ENCODE measurements at places on chromosomes 3 and 15.

GRCh38 chr3:107061466-107061865 lies 315.8 kb upstream of the CCDC54 start:
- no peak for DNase-seq

- DNase-seq = no peak
Measured at GRCh38 chr3:76043746-76044145, 258.4 kb upstream of the ZNF717 start.

DNA sequence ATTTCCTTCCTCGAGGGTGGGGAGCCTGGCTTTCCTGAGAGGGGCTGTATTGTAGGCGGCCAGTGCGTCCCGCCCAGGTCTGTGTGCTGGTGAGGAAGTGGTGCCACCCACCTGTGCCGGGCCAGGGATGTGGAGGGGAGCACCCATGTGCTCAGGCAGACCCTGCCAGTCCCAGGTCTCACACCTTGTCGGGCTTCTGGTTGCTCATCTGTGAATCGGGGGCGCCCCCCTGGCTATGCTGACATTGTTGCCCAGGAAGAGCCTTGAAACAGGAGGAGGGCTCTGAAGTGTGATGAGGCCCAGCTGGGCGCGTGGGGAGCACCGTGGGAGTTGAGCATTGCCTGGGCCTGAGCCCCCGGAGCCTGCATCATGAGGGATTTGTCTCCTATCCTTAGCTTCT lies 4.8 kb downstream of the FBLN2 start:
- DNase-seq = no peak

DNA sequence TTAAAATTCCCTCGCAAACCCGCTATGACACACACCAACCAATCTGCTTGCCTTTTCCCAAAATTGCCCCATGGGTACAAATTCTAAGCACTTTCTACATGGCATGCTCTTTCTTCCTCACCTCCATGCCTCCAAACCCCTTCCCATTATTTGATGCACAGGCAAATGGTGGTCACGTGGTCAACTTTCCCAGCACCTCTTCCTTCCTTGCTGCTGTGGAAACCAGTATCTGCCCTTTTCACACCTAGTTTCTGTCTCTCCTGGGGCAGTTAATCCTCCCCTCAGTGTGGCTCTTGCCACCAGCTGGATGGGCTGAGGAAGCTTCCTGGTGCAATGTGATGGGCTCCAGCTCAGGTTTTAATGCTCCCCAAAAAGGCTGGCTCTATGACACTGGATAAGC lies 38.4 kb upstream of the ST8SIA2 start:
- no peak for DNase-seq

GRCh38 chr3:190807719-190808375 lies 54.6 kb downstream of the GMNC start:
- no peak for DNase-seq

DNA sequence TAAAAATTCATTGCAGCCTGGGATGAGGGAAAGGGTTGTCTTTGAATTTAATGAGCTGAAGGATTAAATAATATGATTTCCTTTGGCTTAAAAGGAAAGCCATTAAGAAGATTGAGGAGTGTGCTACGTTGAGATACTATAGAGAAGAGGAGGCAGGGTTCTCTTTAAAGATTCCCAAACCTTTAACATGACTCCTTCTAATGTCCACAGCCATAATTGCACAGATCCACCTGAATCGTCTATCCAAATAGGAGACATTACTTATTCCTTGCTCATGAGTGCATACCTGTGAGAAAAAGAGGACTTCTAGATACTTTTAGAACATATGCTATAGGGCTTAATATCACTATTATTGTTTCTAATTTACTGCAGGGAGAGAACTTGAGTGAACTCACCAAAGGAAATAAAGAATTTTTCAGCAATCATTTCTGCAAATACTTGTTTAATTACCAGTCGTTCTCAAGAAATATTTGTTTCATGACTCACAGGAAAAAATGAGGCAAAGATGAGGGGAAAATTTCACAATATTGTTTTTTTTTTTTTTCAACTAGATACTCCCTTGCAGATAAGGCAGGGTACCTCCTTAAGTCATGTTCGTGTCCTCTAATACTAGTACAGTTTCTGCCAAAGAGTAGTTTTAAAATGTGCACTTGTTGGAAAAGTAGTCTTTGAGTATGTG lies 8.9 kb upstream of the SUCNR1 start:
- DNase-seq = no peak

- DNase-seq = no peak
Measured at GRCh38 chr3:78878011-78878410, 889.8 kb downstream of the ROBO1 start.

DNA sequence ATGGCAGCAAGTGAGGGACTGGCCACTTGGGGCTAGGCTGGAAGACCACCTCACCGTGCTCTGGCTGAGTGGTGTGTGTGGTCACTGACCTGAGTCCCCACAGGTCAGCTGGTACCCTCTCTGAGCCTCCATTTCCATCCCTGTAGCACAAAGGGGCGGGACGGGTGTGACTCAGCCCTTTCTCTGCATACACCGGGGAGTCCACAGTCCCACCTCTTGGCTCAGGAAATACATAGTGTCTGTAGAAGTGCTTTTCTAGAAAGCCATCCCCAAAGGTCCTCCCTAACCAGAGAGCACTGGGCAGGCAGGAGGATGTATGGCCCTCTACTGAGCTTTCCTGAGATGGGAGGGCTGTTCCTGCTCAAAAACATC lies 27.2 kb downstream of the WNT7A start:
- DNase-seq = no peak

DNA sequence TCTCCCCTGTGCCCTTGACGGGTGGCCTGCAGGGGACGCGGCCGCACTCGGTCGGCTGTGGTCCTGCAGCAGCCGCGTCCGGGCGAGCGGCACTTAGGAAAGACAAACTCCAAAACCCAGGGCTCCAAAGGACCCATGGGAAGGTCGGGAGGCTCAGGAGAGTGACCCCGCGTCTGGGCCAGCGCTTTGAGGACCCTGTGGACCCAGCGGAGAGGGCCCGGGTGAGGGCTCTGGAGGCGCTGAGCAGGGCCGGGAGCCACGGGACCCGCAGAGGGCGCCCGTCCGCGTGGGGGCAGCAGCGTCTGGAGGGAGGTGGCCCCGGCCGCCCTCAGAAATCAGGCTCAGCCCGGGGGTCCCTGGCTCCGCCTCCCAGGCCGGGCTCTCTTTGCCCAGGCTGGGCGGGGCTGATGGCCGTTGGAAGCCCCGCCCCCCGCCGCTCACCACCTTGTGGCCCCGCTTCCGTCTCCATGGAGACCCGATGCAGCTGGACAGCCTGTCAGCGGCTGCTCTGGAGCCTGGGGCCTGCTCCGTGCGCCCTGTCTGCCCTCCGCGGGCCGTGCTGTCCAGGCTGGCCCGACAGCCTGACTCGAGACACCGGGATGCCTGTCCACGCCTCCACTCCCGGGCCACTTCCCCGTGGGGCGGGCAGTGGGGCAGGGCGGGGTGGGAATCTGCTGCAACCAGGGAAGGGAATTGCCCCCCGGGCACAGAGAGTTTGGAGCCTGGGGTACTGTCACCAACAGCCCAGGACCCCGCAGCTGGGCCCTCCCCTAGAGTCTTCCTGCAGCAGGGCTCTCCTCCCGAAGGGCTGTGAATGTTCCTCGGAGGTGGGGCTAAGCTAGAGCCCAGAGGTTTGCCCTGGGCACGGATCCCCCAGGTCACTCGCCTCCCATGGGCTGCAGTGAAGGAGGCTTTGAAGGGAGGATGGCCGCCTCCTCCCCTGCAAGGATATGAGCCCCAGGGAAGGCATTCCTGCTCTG lies 34.8 kb upstream of the RPL32 start:
- no peak for DNase-seq

DNA sequence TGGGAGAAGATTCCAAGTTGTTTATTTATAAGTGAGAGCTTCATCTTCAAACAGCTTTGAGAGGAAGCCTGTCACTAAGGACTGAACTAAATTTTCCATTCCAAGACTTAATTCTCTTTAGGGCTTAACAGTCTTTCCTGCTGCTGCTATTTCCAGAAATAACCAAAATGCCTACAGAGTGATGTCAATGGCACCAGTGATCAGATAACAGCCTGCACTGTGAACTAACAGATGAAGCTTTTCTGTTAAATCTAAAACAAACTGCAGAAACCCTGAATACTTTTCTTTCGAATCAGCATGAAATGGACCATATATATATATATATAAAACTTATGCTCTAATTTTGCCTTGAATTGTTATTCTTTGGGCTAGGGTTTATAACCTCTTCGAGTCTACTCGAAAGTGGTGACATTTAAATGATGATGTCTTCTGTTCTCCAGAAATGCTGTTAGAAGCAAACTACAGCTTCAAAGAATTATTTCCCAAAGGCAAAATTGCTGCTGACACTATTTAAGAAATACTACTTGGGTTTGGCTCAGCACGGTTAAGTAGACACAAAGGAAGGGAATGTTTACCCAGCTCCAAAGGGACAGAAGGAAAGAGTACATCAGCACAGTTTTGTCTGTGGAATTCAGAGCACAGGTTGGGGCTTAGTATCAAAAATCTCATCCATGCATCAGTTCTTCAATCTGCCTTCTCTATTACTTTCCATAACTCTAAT lies 238.5 kb upstream of the LRRN1 start:
- no peak for DNase-seq

DNA sequence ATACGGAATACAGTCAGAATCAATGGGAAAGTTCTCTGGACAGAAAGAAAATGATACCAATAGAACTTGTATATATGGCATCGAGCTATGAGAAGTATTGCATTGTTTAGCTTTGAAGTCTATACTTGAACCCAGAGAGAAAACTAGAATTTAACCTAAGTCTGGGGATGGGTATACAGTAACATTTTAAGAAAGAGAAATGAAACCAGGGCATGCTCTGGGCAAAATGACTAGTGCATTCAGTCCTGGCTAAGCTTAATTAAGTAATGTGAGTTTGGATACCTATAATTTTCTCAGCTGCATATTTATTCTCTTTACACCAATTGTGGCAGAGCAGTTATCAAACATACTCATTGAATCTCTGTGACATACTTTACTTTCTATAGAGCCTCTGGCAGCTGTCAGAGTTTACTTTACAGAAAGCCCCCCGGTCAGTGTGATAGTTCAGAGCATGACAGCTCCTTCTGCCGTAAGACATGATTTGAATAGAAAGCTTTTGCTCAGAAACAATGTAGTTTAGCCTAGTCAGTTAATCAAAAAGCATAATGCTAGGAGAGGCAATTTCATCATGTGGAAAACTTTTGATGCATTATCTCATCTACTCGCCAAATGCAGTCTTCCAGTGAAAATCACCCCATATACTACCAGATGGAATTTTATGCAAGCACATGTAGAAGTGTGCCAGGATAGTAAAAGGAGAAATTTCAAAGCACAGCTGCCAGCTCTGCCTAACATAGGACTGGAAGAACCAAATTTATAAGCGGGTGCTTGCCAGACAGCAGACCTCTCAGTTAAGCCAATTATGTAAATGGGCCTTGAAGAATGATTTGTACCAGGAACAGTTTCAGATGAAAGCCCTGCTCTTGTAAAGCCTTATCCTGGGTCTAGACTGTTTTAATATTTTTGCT lies 40.7 kb downstream of the OXSM start:
- DNase-seq = no peak

DNA sequence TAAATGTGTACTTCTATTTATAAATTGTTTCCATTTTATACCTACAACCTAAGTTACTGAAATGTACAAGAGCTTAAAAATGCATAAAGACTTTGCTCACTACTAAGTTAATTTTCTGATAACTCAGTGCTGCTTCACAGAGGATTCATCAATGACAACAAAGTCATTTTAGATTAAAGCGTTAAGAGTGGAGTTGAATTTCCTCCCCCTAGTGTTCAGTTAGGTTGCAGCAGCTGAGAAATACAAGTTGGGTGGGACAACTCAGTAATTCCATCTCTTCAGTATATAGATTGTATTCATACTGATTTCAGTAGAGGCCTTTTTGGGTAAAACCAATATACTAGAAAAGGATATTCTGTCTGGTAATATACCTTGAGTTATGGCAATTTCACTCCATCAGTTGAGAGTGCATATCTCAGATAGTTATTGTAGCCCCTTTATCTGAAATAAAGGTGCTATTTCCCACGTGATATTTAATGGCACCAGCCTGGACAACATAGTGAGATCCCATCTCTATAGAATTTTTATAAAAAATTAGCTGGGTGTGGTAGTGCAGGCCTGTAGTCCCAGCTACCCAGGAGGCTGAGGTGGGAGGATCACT lies 6.9 kb upstream of the RPL35A start:
- no peak for DNase-seq

GRCh38 chr15:88465633-88466224 lies 1.5 kb downstream of the MRPL46 start:
- no peak for DNase-seq

DNA sequence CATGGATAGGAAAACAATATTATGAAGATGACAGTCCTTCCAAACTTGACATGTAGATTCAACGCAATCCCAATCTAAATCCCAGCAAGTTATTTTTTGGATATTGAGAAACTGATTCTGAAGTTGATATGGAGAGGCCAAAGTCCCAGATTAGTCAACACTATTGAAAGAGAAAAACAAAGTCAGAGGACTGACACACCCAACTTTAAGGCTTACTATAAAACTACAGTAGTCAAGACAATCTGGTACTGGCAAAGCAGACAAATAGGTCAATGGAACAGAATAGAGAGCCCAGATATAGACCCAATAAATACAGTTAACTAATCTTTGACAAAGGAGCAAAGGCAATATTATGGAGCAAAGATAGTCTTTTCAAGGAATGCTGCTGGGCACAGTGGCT lies 119.2 kb upstream of the ASB14 start:
- DNase-seq = no peak

- DNase-seq = no peak
Measured at GRCh38 chr15:94582368-94582767, 351.0 kb downstream of the MCTP2 start.

DNA sequence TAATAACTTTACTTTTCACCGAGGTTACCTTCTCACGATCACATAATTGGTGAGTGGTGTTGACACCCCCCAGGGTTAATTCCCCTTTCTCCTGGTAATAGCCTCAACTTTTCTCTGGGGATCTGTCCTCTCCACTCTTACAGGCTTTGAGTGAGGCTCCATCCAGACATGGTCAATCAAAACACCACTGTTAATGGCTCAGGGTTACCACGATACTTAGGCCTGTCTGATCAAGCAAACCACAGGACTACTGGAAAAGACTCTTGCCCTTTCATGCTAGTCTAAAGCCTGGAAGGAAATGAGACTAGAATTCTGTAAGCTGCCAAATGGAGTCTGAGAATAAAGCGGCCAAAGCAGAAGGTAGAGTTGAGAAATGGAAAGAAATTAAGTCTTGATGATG lies 56.5 kb upstream of the STT3B start:
- no peak for DNase-seq

GRCh38 chr3:134754768-134755559 lies 40.1 kb upstream of the EPHB1 start:
- no peak for DNase-seq

GRCh38 chr15:56351957-56352506 lies 13.2 kb upstream of the TEX9 start:
- DNase-seq = no peak

GRCh38 chr15:79381593-79381992 lies 50.5 kb upstream of the MINAR1 start:
- no peak for DNase-seq
